NCI-H1105 (cell line): ENCODE measurements at places on chromosomes 2 and 18.

GRCh38 chr18:24063121-24063731 lies 48.7 kb downstream of the TTC39C start:
- DNase-seq, result no peak

DNA sequence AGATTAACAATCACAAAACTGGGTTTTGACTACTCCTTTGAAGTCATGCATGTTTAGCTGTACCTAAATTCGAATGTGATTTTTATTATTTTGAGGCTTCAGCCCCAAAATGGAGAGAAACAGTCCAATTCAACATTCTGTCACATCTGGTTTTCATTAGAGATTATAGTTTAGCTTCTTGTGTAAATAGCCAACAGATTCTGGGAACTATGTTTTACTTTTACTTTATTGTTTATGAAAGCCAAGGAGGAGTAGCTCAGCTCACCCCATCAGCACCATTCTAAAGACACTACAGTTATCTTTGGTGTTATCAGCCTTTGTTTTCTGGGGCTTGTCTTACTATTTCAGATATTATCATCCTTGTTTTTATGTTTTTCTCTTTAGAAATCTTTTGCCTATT lies 465.0 kb upstream of the CWC22 start:
- no peak for DNase-seq

DNA sequence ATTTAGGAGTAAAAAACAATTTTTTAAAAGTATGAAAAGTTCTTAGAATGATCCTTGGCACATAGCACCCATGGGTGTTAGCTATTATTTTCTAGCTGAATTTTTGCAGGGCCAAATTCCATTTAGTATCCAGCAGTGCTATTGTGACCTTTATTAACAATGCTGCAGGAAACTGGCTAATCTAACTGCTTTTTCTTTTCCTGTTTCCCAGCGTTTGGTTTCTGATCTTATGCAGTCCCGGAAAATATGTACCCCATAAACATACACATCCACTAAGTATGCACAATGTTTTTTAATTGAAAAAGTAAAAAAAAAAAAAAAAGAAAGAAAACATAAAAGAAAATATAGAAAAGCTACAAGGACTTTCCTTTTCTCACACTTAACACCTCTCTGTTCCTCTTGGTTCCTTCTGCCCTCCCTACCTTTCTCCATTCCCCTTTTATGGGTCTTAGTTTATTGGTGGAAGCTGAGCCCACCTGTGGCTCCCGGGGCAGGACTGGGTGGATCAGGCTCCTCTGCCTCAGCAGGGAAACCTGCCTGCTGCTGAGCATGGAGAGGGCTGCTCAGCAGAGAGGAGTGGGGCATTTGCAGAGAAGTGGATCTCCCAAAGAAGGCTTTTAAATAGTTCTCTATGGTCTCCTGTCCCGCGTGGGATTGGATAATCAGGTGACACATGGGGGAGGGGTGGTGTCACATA lies 9.3 kb upstream of the SLC16A14 start:
- DNase-seq, result no peak

DNA sequence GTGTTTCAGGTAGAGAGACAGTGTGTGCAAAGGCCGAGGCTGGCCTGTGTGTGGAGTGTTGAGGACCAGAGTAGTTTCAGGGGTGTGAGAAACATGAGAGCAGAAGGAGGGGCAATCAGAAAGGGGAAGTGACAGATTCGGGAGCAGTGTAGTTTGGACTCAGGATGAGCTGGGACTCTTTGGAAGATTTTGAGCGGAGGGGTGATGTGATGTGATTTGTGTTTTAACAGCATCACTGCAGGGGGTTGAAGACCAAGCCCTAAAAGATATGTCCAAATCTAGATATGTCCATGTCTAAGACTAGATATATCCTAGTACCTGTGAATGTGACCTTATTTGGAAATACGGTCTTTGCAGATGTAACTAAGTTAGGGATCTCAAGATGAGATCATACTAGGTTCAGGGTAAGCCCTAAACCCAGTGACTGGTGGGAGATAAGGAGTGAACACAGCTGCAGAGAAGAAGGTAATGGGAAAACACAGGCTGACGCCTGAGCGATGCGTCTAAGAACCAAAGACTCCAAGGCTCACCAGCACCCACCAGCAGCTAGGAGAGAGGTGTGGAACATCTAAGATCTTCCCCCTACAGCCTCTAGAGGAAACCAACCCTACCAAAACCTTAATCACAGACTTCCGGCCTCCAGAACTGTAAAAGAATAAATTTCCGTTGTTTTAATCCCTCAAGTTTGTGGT lies 38.5 kb upstream of the MYO3B start:
- DNase-seq, result no peak

GRCh38 chr2:159455330-159455918 lies 160.9 kb downstream of the BAZ2B start:
- no peak for DNase-seq

DNA sequence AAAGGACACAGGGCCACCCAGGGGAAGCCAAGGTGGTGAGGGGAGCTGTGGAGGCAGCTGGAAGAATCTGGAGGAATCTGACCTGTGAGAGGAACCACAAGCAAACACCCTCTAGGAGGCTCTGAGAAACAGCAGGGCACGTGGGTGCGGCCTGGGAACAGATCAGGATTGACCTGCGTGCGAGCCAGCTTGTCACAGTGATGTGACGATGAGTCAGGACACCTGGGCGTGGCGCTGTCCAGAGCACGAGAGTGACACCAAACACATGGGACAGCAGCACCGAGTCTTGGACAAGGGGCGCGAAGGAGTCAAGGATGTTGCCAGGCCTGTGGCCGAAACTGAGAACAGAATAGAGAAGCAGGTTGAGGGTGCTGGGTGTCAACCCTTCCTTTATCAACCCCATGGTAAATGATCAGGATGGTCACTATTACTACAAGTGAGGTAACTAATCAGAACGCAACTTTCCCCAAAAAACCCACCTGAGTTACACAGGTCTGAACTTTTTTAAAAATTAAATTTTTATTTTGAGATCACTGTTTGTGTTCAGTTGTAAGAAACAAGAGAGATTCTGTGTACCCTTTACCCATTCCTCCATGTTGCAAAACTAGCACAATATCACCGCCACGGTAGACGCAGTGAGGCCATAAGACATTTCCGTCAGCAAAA lies 637 bp upstream of the SFT2D3 start:
- DNase-seq, result no peak

GRCh38 chr2:203972066-203972465 lies 35.5 kb downstream of the ICOS start:
- DNase-seq, result no peak

DNA sequence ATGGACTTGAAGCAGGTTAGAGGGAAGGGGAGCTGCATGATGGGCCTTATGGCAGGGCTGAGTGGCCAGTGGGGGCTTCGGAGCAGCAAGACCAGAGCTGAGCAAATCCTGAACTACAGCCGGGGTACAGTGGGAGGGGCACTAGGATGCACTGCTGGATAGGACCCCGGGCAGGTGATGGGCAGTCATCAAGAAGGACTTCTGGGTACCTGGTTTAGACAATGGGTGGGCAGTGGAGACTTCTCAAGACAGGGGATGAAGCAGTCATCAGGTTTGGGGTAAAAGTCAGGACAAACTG lies 507.4 kb upstream of the MYT1L start:
- no peak for DNase-seq

DNA sequence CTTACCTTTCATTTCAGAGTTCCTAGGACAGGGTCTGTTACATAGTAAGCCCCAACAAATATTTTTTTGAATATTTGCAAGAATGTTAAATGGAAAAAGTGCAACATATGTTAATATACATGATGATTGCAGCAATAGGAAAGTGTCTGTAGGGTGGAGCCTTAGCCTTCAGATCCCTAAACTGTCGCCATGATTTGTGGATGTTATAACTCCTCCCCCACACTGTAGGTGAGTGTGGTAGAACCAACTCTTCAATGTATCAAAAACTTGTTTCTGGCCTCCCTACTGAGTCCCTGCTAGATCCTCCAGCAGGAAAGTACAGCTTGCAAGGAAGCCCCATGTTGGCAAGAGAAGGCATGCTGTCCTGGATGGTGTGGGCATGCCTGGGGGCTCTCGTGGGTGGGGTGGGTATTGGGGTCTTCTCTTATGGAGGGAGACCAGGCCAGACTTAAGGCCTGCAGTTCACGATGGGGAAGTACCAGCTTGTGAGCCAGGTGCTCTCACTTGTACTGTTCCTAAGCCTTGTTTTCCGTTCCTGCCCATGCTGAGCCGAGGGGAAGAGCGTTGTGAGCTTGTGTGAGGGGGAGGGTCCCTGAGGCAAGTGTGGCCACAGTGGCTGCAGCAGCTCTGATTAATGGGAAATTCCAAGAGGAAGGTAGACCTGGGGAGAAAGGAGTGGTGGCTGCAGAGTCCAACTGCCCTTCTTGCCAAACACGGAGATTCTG lies 11.4 kb downstream of the FHOD3 start:
- no peak for DNase-seq

GRCh38 chr2:47205576-47206141 lies 50.6 kb upstream of the STPG4 start:
- no peak for DNase-seq

GRCh38 chr2:225190987-225191386 lies 148.7 kb upstream of the DOCK10 start:
- DNase-seq, result no peak

- DNase-seq, result no peak
These were observed 60.6 kb upstream of the SMAD7 start for GRCh38 chr18:49011291-49011746.

- DNase-seq, result no peak
These were observed 41.6 kb downstream of the LRRC30 start for GRCh38 chr18:7272311-7273049.

DNA sequence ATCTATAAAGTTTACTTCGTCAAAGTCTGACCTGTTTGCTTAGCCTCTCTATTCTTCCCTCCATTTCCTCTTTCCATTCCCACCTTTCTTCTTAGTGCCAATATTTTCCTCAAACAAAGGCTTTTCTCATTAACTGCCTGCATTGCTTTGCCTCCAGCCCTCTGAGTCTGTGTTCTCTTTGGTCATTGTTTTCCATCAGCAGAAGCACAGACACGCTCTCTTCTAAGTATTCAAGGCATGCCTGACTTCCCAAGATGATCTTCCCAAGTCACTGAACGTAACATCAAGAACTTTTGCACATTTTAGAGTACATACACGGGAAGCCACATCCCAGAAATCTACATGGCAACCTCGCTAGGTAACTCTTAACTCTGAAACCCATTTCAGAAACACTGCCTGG lies 32.6 kb upstream of the ANXA4 start:
- DNase-seq, result no peak

DNA sequence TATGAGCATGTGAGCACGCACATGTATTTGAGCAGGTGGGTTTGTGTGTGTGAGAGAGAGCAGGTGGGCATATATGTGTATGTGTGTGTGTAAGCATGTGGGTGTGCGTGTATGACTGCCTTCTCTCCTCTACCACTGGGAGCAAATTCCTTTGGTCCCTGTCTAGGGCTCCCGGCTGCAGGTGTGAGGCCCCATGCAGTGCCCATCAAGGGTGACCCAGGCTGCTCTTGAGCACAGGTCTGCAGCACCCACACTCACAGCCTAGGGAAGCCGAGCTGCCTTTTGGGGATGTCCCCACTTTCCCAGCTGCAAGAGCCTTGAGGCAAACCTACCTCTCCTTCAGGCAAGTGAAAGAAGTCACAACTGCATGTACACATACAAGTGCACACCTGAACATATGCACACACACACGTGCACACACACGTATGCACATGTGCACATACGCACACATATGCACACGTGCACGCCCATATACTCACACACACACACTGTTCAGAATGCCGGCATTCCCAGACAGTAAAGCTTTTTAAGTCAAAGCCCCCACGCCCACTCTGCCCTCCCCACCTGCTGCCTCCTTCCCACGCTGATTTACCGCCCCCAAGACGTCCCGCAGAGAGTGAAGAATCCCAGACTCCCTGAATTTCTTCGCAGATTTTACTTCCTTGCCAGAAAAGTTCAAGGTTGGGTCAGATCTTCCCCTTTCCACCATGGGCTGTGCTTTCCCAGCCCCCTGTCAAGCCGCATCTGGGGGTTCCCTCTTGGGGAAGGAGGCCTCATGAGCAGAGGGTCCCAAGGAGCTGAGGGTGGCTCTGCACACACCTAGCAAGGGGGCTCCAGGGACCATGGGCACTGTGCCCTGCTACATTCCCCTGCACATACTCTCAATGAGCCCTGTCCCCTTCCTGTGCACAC lies 170.6 kb downstream of the TWIST2 start:
- DNase-seq, result no peak

- no peak for DNase-seq
These were observed 86.3 kb downstream of the NDUFA10 start for GRCh38 chr2:239938651-239939486.

DNA sequence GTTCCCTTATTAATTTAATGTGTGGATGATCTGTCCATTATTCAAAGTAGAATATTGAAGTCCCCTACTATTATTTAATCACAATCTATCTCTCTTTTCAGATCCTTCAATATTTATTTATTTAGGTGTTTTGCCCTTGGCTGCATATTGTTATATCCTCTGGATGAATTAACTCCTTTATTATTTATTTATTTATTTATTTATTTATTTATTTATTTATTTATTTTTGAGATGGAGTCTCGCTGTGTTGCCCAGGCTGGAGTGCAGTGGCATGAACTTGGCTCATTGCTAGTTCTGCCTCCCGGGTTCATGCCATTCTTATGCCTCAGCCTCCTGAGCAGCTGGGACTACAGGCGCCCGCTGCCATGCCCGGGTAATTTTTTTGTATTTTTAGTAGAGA lies 776.6 kb upstream of the NXPH2 start:
- DNase-seq, result no peak

- DNase-seq, result peak; percentile 76
These were observed 96.7 kb downstream of the GAREM1 start for GRCh38 chr18:32373995-32374394.

DNA sequence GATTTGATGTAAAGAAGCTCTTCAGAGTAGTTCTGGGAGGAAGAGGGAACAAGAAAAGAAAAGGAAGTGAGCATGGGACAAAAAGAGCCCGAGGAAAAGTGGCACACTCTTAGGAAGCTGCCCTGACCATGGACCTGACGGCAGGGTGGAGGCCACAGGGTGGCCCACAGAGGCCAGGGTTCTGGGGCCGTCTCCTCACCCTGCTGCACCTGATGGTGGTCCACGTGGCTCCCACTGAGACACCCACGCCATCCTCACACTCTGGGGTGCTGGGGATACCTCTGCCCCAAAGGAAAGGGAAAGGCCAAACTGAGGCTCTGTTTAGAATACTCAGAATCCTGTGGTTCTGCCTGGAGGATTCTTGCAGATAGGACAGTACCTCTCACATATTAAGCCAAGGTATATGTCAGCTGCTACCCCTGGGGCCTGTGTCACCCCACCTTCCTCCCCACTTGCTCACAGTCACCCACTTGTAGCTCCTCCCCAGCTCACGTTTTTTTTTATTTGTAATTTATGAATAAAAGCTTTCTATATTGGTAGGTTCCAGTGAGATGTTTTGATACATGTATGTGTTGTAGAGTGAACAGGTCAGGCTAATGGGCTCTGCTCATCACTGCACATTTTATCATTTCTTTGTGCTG lies 171.1 kb downstream of the LDLRAD4 start:
- DNase-seq, result no peak

DNA sequence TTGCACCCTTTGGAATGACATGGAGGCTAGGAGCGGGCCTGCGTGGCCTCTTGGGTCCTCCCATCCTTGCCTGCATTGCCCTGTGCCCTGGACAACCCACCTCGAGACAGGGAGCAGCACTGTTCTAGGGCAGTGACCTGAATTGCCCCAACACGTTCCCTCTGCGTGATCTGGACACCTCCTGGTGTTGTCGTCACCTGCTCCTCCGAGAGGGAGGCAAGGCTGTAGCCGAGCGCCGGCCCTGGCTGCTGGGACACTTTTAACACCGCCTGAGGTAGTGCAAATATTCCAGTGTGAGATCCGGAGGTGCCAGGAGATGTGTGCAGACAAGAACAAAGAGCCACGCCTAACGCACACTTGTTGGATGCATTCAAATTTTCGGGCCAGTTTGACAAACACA lies 131.5 kb downstream of the SMAD7 start:
- no peak for DNase-seq

- DNase-seq, result no peak
These were observed 484.3 kb downstream of the PTPRM start for GRCh38 chr18:8051453-8051852.
